ENCODE measurements at places on chromosomes 16 and 17.

- DNase-seq = no peak
These were observed 7.1 kb downstream of the AKAP1 start for GRCh38 chr17:57092171-57092570.

GRCh38 chr16:252366-253337, 18.0 kb downstream of the FAM234A start:
- no peak for DNase-seq

GRCh38 chr16:81315271-81316175, 761 bp downstream of the GAN start:
- DNase-seq = peak; percentile 53

GRCh38 chr16:59339871-59340270, 605.8 kb upstream of the GOT2 start:
- no peak for DNase-seq

DNA sequence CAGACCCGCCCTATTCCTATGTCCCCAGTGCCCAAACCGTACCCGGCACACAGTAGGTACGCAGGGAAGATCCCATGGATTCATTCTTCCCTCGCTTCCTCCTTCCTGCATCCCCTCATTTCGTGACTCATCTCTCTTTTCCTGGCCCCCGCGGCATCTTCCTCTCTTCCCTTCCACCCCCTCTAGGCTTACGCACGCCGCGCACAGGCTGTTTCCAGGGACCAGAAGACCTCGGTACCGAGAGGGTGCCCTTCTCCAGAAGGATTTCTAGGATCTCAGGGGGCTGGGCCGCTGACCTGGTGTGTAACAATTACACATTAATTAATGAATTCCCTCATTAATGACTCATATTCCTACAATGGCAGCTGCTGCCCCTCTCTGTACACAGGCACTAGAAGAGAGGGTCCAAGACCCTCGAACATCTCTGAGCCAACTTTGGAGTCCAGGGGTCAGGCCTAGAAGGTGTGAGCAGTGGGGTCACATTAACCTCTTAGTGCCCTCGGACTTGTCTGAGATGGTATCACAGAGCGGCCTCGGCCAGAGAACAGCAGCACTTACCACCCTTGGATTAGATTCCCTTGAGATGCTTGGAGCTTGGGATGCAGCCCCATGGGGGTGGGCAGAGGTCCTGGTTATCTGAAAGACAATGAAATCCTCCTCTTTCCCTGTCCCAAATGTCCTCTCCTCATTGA, 16.8 kb upstream of the PLLP start:
- DNase-seq = peak; percentile 79

- DNase-seq = peak; percentile 46
These were observed 39.2 kb upstream of the MAF start for GRCh38 chr16:79639576-79640311.

GRCh38 chr17:74452033-74452840, 14.2 kb upstream of the CD300A start:
- peak; percentile 92 for DNase-seq

DNA sequence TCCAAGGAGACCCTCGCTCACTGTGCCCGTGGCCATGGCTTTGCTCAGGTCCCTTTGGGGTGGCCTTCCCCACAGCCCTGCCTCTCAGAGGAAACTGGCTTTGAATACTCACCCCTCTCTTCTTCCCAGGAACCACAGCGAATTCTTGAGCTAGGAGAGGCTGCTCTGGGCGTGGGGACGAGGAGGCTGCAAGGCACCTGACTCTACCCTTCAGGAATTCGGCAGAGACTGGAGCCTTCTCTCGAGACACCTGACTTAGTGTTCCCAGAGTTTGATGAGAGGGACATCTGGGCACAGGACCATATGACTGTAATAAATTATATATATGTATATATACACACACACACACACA, 6.2 kb downstream of the LLGL2 start:
- DNase-seq = no peak

DNA sequence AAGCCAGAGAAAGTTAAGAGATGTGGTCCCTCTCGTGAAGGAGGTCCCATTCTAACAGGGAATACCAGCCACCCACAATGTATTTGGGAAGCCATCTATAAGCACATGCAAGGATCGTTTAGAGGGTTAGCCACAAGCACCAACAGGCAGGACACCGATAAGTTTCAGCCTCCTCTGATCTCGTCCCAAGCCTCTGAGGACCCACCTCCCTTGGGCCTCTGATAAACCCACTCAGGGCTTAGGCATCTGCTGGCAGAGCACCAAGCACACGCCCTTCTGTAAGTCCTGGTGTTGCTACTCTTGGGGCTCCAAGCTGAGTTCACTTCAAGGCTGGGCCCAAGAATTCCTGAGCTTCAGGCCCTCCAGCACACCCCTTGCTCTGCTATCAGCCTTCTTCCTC, 5.4 kb upstream of the PNPO start:
- no peak for DNase-seq

- peak; percentile 69 for DNase-seq
These were observed 2.9 kb upstream of the CLDN9 start for GRCh38 chr16:3009568-3010390.

DNA sequence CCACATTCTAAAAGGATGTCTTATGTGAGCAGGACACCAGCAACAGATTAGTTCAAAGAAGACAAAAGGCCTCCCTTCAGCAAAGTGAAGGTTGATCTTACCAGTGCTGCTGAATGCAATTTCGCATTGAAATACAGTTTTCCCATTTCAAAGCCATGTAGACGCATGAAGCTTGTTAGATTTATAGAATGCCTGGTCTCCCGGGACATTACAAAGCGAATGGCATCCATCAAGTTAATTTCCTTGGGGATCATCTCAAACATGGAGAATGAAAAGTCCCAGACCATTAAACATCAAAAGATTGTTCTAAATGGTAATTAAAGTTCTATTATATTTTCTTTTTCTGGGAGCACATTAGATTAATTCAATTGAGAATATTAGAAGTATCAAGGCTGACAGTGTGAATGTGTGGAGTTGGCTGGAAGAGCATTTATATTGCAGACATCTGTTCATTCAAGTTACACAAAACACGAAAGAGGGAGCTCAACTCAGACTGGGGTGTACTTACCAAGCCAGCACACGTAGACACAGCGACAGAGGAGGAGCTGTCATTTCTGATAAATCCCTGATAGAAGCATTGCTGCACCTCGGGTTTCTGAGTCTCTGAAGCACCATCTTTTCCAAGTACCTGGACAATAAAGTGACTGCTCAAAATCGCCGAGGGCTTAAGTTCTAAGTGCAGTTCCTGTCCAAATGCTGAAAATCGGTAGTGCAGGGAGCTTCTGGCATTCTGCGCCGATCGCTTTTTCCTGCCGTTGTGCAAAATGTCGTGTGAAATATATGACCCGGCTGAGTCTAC, 3.8 kb downstream of the ADAMTS18 start:
- no peak for DNase-seq

DNA sequence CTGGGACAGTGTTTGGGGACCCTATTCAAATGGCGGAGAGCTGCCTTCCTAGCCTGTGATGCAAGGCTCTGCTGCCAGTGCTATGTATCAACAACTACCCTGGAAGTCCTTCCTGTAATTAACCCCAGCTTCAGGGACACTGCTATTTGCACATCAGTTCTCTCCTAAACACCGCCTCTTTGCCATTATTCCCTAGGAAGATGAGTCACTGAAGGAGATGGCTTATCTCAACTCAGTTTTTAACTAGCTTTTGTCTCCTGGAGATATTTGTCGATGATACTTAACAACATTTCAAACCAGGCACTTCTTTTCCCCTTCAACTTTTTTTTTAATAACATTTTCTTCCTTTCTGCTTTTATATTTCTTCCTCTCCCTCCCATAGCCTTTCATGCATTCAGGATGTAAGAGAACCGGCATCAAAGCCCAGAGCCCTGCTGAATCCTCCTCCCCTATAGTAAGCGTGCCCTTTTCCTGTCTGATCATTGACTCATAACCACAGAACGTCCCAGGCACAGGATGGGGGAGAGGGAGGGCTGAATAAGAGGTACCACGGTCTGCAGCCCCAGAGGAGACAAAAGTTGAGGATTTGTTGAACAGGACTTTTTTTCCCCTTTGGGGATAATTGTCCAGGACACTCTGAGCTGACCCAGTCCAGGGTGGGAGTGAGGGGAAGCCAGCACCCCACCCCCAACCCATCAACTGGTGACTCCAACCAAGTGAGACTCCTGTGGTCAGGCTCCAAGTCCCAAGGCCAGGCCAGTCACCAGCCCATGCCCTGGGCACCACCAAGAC, 387.8 kb upstream of the SALL1 start:
- DNase-seq = no peak

- no peak for DNase-seq
These were observed 74.8 kb downstream of the MAP2K4 start for GRCh38 chr17:12095522-12095921.

DNA sequence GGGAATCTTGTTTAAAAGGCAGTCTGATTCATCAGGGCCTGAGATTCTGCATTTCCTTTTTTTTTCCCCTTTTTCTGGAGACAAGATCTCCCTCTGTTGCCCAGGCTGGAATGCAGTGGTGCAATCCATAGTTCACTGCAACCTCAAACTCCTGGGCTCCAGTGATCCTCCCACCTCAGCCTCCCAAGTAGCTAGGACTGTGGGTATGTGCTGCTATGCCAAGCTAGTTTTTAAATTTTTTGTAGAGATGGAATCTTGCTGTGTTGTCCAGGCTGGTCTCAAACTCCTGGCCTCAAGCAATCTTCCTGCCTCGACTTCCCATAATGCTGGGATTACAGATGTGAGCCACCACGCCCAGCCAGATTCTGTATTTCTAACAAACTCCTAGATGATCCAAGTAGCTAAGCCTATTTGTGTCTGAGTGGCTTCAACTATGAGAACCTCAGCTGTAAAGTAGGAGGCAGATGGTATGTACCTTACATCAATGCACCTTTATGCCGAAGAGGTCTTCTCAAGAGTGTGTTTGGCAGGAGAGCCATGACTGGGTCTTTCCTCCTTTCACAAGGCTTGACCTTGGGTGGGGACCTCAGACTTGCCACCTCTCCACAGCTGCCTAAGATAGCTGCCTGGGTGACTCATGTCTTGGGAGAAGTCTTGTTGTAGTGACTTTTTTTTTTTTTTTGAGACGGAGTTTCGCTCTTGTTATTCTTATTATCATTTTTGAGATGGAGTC, 10.9 kb downstream of the LDAF1 start:
- no peak for DNase-seq

DNA sequence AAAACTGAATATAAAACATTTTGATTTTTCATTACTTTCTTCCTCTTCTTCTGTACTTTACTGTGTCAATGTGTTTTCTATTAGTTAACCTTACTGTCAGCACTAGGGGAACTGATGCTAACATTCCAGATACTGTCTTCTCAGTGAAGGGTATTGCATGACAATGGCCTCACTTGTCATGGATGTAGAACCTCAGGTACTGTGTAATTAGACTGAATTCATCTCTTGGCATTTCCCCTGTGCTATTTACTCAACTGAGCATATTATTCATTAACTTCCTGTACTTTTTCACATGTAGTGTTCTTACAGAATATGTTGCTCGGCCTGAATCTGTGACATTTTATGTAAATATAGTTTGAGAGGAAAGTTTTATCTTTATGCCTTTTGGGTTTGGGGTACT, 237.0 kb downstream of the CA10 start:
- peak; percentile 73 for DNase-seq

GRCh38 chr16:12406926-12407690, 396.6 kb downstream of the CPPED1 start:
- DNase-seq = no peak

DNA sequence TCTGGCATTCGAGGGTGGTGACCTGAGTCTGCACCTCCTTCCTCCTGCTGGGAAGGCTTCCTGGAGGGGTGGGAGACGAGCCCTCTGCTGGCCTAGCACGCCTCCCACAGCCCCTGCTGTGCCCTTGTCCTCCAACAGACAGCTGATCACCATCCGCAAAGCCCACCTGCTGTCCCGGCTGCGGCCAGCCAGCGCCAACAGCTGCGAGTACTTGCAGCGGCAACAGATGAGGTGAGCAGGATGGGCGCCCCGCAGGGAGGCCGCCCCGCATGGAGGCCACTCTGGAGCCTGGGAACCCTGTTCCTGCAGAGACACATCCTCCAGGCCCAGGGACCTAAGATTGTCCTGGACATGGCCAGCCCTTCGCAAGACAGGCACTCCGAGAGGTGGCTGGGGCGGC, 21.6 kb downstream of the UBALD1 start:
- DNase-seq = no peak

DNA sequence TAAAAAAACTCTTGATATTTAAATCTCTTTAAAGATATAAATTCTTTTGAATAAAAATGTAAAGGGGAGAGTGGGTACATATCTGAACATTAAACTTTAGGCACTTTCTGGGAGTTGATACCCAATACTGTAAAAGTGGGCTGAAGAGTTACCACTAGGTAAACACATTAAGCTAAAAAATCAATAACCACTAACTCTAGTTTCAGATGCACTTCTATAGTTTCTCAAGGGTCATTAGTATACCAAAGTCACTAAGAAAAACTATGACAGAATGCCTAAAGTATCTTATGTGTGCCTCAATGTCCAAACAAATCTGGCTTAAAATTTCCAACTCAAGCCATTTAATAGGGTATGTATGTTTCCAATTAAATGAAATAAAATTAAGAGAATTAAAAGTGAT, 13.1 kb upstream of the CFDP1 start:
- DNase-seq = no peak

GRCh38 chr16:49000594-49000993, 281.0 kb downstream of the CBLN1 start:
- DNase-seq = peak; percentile 26

GRCh38 chr17:2435862-2436261, 35.0 kb upstream of the MNT start:
- peak; percentile 97 for DNase-seq

GRCh38 chr17:17533901-17534441, 37.8 kb upstream of the RASD1 start:
- DNase-seq = peak; percentile 98

DNA sequence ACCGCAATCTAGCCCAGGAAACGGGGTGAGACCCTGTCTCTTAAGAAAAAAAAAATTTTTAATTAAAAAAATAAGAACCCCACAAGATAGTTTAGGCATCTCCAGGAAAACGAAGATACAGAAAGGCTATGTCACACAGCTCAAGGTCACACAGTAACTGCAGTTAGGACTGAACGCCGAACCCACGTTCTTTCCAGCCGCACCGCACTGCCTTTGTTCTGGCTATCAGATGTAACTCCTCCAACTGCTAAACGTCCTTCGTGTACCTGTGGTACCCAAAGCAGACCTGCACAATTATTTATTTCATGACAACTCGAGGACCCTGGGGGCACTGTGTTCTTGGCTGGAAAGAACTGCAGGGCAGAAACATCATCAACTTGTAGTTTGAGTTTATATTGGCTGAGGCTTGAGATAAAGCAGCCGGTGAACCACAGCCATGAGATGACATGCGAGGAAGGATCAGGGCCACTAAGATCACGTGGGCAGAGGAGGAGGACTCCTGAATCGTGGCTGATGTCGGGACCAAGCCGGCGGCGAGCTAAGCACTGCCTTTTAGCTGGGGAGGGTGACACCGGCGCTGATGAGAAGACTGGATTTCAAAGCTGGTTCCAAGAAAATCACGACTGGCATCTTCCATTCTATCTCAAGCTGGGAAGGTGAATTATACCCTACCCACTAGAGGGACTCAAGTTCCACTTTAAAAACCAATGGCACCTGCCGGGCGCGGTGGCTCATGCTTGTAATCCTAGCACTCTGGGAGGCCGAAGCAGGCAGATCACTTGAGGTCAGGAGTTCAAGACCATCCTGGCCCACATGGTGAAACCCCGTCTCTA, 20.7 kb upstream of the MNT start:
- peak; percentile 58 for DNase-seq

GRCh38 chr17:81841866-81842265, 7.0 kb upstream of the PPP1R27 start:
- no peak for DNase-seq

All from DMS53 (cell line).